ENCODE measurements at places on chromosomes 3 and 15.

DNA sequence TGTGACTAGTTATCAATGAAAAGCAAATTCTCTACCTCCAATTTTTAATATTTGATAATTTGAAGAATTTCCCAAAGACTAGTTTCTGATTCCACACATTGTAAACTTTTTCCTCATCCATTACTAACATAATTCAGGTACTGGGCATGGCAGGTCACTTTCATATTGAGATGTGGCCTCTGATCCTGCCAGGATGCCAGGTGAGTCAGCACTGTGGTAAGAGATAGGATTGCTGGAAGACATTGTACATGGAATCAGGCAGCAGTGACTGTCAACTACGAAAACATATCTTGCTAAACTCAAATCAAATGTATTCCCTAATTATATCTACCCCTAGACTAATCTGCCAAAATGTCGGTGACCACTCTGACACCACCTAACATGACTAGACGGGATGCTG lies 33.2 kb upstream of the POU1F1 start:
- DNase-seq = no peak

DNA sequence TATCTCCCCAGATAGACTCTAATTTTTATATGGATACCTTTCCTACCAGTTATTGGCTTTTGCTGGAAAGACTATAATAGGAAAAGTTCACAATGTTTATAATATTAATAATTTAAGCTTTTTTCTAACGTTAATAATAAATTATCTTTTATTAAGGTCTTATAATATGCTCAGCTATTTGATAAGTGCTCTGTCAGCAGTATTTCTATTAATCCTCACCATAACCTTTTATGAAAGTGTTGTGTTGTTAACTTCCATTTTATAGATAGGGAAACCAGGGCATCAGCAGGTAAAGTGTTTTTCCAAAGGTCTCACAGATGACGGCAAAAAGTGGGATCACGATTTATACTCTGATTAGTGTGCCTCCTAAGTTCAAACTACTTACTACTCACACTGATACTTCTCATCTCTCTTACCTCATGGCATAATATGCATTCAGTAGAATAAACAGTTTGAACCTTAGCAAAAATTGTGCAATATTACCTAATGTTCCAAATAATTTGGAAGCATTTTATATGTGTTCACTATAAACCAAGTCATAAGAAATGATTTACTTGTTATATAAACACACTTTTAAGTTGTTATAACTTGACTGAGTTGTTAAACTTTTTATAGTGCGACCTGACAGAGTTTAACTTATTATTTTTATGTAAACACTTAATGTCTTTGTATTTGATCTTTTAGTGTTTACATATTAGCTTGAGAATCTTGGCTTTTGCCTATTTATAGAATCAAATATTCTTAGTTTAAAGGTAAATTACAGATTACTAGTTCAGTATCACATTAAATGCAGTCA lies 274.9 kb upstream of the DCBLD2 start:
- DNase-seq = no peak

DNA sequence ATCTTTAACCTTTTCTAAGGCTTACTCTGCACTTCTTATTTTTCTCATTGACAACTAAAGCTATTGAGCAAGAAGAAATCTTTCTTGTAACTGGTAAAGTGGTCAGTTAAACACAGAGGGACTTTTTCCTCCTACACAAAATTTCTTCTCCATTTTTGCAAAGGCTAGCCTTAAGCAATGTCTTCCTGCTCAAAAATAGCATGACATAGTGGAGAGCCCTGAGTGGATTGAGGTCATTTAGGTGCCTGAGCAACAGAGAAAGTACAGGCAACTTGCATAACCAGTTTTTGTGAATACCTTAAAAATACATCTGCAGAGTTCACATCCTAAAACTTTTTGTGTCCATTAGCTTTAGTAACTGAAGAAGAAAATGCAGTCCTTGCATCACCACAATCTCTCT lies 144.7 kb upstream of the TTC14 start:
- DNase-seq = no peak

DNA sequence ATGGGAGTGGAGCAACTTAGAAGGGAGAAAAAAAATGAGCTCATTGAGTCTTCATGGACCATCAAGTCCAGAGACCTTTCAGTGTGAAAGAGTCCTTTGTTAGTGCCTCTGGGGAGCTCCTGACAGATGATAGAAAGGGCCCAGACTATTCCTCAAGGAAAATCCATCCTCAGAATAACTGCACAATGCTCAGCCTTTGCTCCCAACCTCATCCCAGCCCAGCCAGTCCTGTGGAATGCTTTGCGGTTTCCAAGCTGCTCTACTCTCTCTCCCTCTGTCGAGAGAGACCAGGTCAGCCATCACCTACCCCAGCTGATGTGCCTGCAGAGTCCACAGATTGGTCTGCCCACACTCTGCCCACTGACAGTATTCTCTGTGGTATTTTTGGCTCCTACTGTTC lies 406.2 kb downstream of the MFSD1 start:
- DNase-seq = no peak

- peak; percentile 3 for DNase-seq
Measured at GRCh38 chr3:86563400-86563970, 427.5 kb downstream of the VGLL3 start.

- DNase-seq = no peak
Measured at GRCh38 chr3:37945156-37945806, 45.3 kb upstream of the VILL start.

- no peak for DNase-seq
Measured at GRCh38 chr15:77753939-77754338, 121.2 kb upstream of the LINGO1 start.

DNA sequence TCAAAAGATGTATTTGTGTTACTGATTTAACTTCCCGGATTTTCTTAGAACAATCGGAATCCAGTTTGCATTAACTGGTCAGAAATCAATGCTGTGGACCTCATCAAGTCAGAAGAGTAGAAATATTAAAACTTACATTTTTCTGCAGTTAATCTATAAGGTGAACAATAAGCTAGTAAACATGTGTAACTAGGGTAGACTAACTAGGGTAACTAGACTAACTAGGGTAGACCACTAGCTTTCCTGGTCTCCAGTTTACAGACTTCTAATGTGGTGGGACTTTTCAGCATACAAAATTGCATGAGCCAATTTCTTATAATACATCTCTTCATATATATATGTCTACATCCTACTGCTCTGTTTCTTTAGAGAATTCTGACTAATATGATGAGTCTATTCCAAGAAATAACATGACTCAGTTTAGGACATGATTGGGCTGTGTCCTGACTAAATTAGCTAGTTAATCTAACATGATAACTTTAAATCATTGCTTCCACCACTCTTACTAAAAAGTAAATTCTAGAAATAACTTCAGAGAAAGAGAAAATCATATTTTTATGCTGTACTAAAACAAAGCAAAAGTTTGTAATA lies 5.3 kb downstream of the PLSCR2 start:
- no peak for DNase-seq

DNA sequence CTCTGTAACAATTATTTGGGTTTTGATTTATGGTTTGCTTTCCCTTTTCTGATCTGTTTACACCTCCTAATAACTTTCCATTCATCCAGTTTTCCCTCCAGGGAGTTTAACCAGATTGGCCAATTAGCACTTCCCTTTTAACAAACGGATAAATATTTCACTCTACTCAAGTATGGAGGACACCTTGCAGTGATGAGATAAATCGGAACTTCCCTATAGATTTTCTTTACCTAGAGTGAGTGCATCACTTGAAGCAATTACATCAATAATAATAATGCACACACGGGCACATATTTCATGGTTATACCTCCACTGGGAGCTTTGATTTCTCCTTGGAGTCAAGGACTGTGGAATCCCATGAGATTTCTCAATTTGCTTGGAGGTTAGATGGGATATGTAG lies 239.1 kb upstream of the CFAP20DC start:
- no peak for DNase-seq

GRCh38 chr15:94229591-94230369 lies 1.6 kb upstream of the MCTP2 start:
- DNase-seq = no peak

DNA sequence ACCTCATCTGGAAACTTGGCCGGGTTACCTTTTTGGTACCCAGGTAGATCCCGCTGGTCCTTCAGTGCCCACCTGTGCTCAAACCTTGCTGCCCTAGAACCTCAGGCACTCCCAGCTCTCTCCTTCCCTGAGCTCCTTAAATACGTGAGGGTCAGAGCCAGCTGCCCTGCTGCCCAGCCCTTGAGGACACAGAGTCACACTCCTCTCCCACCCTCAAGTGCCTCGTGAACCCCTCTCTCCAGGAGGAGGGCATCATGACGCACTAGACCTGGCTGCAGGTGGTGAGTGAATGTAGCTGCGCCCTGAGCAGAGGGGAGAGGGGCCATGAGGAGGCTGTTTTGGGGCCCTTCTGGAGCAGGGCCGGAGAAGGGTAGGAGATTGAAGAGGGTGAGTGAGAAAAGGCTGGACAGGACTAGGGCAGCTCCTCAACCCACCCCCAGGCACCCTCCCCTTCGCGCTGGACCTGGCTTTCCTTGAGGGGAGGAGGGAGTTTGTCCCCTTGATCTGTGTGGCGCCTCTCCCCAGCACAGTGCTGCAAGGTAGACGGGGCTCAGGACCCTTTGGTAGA lies 941 bp downstream of the SLC12A8 start:
- no peak for DNase-seq

DNA sequence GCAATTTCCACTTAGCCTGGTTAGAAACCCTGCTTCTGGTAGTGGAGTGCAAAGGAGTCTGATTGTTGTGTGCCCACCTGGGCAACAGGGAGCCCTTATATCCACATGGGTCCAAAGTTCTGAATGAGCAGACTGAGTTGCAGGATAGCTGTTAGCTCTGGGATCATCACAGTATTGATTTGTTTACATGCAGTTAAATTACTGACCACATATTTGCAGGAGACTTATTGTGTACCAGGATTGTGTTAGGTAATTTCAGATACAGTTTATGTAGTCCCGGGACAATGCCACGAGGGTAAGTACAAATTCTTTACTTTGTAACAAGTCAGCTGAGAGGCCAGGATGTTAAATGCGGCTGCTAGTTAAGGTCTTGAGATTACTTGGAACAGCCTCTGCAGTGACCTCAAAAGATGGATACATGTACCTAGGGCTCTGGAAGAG lies 18.8 kb downstream of the ARHGEF26 start:
- DNase-seq = no peak

GRCh38 chr3:23981955-23982354 lies 36.9 kb downstream of the NR1D2 start:
- DNase-seq = no peak

DNA sequence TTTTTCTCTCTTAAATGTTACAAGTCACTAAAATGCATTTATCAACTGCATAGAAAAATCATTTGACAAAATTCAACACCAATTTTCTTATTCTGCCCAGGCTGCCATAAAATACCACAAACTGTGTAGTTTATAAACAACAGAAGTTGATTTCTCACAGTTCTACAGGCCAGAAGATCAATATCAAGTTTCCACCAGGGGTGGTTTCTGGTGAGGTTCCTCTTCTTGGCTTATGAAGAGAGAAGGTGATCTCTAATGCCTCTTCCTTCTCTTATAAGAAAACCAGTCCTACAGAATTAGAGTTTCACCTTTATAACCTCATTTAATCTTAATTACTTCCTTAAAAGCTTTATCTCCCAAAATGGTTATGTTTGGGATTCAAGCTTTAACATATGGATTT lies 10.9 kb upstream of the CD200R1L start:
- DNase-seq = no peak

GRCh38 chr3:132164469-132165092 lies 129.8 kb upstream of the CPNE4 start:
- no peak for DNase-seq

- DNase-seq = no peak
Measured at GRCh38 chr15:75237316-75237982, 20.7 kb upstream of the GOLGA6C start.

DNA sequence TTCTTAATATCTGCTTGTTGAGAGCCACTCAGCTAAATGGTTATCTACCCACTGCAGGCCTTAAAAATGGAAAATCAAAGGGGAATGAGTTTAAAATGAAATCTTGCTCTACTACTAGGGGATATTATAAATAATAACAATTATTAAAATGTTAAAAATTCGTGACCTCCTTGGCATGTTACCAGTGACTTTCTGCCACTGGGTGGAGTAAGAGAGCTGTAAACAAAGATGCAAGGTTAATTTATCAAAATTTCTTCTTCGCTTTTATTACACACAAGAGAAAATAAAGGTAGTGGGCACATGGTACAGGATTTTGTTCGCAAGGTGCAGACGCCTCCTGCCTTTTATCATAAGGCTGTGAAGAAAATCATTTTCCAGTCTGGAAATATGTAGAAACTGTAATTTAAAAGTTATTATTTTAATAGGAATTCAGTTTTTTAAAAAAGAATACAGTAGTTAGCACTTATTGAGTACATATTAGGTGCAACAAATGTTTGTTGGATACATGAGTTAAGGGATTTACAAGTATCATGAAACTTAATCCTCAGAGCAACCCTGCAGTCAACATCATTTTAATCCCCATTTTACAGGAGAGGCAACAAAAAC lies 272.6 kb downstream of the SUCLG2 start:
- no peak for DNase-seq

- no peak for DNase-seq
Measured at GRCh38 chr3:80750637-80751036, 982.8 kb upstream of the ROBO1 start.

DNA sequence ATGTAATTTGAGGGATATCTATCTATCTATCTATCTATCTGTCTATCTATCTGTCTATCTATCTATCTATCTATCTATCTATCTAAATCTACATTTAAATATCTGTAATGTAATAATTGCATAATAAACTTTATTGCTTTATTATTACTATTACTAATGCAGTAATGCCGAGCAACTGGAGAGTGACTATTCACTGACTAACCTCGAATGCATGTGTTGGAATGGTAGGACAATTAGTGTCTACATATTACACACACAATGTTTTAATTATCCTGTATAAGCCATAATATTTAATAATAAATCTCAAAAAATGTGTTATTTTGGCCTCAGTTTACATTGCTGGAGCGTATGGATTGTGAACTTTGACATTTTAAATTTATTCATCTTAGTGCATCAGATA lies 25.2 kb upstream of the CNTN3 start:
- DNase-seq = no peak

GRCh38 chr3:168647582-168647981 lies 551.9 kb upstream of the GOLIM4 start:
- no peak for DNase-seq

DNA sequence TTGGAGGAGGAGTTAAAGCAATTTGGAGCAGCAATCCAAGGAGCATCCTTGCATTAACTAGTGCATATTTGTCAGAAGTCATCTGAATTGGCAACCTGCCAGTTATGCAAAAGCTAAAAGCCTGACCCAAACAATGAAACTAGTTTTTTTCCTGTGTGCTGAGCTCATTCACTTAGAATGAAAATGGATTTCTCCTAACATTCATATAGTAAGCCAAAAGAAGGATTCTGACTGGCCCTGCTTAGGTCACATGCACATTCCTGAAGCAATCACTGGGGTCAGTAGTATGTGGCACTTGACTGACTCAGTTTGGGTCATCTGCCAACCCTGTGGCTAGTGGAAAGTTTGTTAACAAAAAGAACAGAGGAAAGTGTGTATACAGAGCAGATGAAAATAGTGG lies 30.5 kb downstream of the OXSM start:
- peak; percentile 93 for DNase-seq

DNA sequence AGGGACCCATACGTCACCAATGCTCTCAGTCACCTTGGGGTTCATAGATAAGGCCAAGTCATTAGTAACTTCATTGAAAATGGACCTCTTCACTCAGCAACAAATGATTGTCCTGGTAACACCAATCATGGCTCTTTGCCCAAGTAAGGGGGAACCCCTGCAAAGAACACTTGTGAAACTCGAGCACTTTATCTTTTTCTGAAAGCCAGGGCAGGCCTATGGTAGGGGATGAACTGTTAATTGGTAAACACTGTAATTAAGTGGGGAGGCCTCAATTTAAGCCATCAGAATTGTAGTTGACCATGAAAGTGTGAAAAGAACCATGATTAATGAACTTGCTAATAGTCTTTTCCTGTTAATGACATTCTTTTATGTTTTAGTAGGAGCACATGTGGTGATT lies 73.3 kb downstream of the ABHD5 start:
- no peak for DNase-seq
